Amniotic stem cell (primary cell): ENCODE measurements at places on chromosomes 13 and 19.
A peak's percentile ranks its signal among the peaks of the same experiment; 100 is the strongest.

GRCh38 chr13:54162069-54162468 lies 1133.5 kb downstream of the OLFM4 start:
- no peak for DNase-seq

DNA sequence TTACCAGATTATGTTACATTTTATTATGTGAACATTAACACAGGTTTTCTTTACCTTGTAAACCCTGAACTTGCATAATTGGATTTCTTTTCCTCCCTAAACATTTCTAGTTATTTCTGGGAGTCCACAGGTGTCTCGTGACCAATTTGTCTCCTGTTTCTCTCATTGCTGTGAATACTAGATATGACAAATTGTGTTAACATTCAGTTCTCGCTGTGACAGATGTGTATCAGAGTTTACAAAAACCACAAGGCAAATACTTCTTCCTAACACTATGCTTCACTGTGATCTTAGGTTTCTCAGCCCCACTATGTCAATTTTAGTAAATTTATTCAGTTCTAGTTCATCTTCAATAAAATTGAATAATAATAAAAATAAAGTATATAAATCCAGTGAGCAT lies 1554.9 kb downstream of the EFNB2 start:
- no peak for DNase-seq

DNA sequence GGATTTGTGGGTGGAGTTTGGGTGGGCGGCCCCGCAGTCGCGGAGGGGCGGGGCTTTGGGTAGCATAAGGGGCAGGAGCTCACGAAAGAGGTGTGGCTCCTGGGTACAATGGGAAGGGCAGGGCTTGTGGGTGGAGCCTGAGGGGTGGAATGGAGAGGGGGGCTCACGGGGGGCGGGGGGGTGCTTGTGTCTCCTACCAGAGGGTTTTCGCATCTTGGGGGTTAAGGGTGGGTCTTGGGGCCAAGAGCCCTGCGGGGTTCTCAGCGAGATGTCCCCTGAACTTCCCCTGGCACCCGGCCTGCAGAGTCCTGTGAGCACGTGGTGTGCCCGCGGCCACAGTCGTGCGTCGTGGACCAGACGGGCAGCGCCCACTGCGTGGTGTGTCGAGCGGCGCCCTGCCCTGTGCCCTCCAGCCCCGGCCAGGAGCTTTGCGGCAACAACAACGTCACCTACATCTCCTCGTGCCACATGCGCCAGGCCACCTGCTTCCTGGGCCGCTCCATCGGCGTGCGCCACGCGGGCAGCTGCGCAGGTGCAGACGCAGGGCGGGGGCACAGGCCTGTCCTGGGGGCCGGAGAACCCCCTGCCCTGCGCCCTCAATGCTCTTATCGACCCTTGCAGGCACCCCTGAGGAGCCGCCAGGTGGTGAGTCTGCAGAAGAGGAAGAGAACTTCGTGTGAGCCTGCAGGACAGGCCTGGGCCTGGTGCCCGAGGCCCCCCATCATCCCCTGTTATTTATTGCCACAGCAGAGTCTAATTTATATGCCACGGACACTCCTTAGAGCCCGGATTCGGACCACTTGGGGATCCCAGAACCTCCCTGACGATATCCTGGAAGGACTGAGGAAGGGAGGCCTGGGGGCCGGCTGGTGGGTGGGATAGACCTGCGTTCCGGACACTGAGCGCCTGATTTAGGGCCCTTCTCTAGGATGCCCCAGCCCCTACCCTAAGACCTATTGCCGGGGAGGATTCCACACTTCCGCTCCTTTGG lies 5.1 kb downstream of the FSTL3 start:
- no peak for DNase-seq

- no peak for DNase-seq
Measured at GRCh38 chr13:113205428-113205931, 3.0 kb downstream of the PCID2 start.

DNA sequence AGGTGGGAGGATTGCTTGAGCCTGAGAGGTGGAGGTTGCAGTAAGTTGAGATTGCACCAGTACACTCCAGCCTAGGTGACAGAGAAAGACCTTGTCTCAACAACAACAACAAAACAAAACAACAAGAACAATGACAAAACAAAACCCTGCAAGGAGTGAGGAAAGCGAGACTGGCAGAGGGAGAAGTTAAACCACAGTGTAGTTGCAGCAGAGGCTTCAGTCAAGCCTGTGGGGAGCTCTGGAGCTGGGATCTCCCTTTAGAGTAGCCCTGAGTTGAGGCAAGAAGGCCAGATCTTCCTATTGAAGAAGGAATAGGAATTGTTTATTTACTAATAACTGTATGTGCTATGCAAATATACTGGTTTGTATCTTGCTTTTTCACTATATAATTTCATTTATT lies 25.3 kb upstream of the RNASEH2B start:
- DNase-seq = no peak

DNA sequence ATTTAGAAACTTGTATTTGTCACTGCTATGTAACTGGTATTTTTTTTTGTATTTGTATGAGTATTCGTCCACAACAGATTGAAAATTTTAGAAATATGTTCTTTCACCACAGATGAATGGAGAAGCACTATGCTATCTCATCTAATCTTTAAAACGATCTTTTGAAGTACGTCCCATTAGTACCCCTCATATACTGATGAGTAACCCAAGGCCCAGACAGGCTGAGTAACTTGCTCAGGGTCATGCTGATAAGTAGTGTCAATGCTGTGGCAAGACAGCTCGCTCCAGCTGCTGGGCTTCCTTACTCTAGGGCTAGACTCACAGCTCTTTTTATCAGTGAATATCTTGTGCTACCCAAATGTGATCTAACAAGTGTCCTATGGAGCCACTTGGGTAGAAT lies 154.2 kb downstream of the SUCLA2 start:
- no peak for DNase-seq

GRCh38 chr13:22114630-22115311 lies 443.9 kb downstream of the FGF9 start:
- no peak for DNase-seq

DNA sequence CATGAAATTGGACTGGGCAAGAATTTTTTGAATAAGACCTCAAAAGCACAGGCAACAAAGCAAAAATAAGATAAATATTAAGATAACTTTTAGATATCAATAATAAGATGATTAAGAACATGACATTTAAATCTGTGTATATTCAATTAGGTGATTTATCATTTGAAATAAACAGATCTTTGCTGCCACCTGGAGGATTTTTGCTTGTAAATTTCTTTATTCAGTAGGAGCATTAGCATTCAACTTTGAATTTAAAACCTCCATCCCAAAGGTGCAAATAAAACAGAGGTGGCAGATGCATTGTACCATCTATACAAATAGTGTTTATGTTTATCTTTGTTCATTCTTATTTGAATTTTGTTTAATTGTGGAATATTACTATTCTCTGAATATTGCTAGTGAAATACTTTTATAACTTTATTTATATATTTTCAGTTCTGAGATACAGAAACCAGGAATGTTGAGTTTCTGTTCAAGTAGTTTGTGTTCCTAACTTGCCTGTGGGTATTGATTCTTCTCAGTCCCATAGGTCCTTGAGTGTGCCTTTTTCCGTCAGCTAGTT lies 20.9 kb downstream of the COG6 start:
- peak; percentile 26 for DNase-seq

GRCh38 chr19:3492131-3492839 lies 8.2 kb downstream of the DOHH start:
- DNase-seq = no peak

- DNase-seq = no peak
Measured at GRCh38 chr19:17112700-17113099, 37.1 kb downstream of the MYO9B start.

DNA sequence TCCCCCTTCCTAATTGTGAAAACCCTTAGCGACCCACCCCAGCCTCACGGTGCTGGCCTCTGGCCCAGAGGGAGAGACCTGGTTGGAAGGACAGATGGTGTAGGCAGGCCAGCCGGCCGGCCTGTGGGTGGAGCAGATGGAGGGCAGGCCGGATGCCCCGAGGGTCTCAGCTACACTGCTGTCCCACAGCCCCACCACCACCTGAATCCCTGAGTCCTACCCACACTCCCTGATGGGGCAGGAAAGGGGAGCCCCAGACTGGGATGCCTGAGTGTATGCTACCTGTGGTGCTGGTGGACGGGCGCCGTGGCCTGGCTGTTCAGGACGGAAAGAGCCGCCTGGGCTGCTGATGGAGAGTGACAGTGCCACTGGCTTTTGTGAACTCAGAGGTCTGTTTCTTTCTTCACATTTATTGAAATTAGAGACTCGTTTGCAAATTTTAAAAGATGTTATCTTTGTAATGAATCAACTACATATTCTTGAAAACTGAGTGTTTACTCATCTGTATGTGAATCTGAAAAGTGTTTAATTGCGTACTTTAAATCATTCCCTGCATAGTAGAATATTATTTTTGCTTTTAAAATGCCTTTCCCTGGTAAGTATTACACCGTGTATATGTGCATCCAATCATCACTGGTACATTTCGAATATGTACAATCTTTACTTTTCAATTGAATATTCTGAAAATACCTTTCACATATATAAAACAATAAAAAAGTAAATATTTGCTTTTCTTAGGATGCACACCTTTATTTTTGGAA lies 35.7 kb downstream of the TFDP1 start:
- no peak for DNase-seq

DNA sequence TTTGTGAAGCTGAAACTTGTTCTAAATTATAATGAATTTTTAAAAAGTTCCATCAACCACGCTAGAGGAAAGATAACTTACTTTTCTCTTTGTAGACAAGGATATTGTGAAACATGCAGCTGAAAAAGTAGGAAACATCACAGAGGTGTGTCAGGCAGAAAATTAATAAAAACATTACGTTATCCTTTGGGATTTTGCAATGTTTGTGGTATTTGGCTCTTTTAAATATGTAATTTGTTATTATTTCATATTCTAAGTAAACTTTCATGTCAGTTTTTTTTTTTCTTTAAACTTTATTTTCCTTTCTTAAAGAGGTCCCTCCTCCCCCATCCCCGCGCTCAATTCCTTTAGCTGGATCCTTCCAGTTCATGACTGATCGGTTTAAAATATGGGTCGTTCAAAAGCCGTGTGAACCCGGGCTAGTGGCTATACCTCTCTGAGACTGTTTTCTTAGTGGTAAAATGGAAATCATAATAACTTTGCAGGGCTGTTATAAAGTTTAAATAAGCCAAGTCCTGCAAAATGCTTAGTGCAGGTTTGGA lies 740 bp upstream of the CCDC61 start:
- no peak for DNase-seq

- no peak for DNase-seq
Measured at GRCh38 chr19:13932911-13933393, 5.3 kb downstream of the PODNL1 start.

DNA sequence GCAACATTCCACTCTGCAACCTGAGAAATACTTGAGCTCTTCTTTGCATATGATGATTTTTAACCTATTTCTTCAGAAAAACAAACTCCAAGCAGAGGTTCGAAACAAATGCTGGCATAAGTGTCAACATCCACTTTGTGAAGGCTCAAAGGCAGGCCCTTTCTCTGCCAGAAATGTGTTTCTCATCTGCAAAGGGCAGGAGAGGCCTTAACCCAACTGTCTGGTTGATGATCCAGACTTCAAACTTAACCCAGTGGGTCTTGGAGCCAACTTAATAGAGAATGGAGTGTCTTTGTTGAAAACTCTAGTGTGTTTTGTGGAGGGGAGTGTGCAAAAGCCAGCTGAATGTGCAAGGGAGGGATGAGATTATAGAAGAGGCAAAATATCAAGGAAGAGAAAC lies 28.3 kb upstream of the ZNF507 start:
- no peak for DNase-seq

DNA sequence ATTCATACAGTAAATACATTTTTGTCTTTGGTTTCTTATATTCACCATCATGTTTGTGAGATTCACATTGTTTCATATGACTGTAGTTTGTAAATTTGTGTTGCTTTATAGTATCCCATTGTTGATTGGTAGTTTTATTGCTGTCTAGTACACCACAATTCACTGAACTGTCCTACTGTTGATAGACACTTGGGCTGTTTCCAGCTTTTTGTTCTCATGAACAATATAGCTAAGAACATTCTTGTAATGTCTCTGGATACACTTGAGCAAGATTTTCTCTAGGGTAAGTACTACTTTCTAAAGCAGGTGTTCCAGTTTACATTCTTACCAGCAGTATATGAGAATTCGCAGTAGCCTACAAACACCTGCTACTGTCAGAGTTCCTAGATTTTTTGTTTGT lies 37.8 kb downstream of the SKA3 start:
- no peak for DNase-seq

- no peak for DNase-seq
Measured at GRCh38 chr19:34985249-34986022, 14.7 kb upstream of the GRAMD1A start.

GRCh38 chr13:31887286-31887685 lies 144.3 kb upstream of the FRY start:
- DNase-seq = peak; percentile 16

GRCh38 chr19:10766671-10767201 lies 48.9 kb downstream of the DNM2 start:
- DNase-seq = no peak

DNA sequence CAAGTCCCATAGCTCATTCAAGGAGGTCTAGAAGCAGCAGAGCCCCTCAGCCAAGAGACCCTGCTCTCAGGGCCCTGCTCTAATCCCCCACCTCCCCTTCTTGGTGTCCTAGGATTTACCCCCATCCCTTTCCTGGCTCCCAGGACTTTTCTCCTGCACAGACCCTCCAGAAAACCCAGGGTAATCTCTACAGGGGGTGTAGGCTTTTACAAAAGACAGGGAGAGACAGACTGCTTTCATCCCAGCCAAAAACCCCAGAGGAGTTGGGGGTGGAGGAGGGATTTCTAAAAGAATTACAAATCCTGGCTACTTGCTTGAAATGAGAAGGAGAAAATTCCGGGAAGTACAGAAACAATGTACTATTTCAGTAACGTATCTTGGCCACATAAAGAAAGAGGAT lies 133.3 kb downstream of the TNFSF13B start:
- DNase-seq = no peak

DNA sequence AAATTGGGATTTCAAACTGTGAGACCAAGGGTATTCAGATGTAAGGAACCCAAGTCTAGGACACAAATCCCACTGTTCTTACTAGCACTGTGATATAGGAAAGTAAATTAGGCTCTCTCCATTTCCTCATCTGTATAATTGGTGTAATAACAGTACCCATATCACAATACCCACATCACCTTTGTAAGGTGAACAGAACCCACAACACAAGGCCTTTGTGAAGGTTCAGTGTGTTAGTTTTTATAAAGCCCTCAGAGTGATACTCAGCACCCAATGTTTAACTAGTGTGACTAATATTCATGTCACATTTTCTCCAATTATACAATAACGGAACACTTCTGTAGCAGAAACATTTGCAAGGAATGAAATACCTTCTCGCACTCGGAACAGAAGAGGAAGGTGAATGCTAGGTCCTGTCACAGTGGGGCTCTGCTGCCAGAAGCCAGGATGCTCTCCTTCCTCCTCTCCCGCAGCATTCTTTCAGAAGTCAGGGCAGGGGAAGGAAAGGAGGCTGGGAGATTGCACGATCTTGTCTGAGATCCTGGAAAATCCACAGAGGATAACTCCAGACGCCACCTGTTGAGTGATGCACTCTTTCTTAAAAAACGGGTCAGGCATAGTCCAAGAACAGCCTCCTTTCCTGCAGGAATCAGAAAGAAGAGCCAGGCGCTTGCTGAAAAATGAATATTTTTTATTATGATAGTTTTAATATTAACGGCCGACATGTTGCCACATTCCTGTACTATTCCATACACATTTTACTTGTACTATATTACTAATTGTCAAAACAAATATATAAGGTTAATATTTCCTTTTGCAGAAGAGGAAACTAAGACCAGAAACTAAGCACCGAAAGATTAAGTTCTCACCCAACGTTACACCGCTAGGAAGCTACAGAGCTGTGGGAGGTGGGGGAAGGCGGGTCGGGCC lies 762 bp downstream of the ZNF45 start:
- no peak for DNase-seq

GRCh38 chr13:26488236-26489003 lies 69.1 kb upstream of the WASF3 start:
- DNase-seq = no peak
